Small intestine (tissue), 16 donors: ENCODE measurements at places on chromosomes 7 and 10. TPM values are rescaled to one million over a fixed set of nuclear protein-coding genes. Genes with fewer than 3 reads are reported as not detected.
A peak's percentile ranks its signal among the peaks of the same experiment; 100 is the strongest.

- no peak overlapping the region for H3K4me3 ChIP-seq
- no peaks in the 10 kb centered on the region for H3K27me3 ChIP-seq
- H3K4me1 ChIP-seq: no peaks in the 10 kb centered on the region
- DNase-seq: no peak
Measured at GRCh38 chr10:25600651-25601050, 333.4 kb upstream of the MYO3A start.

Gene CYP2C18
- 69.7 TPM for polyA plus RNA-seq

- H3K4me1 ChIP-seq: no peaks in the 10 kb centered on the region
- no peak overlapping the region for H3K4me3 ChIP-seq
- H3K27me3 ChIP-seq: no peaks in the 10 kb centered on the region
- H3K36me3 ChIP-seq: no peaks in the 10 kb centered on the region
- peak; percentile 7 for DNase-seq
- H3K27ac ChIP-seq: no peak overlapping the region
Measured at GRCh38 chr10:9734218-9734617, 1283.5 kb upstream of the CELF2 start.

- no peaks in the 10 kb centered on the region for H3K4me1 ChIP-seq
- no peak for DNase-seq
- H3K4me3 ChIP-seq: no peak overlapping the region
- no peaks in the 10 kb centered on the region for H3K36me3 ChIP-seq
- no peaks in the 10 kb centered on the region for H3K27me3 ChIP-seq
Measured at GRCh38 chr10:8312079-8312478, 257.6 kb downstream of the GATA3 start.

Gene SLC25A40
- polyA plus RNA-seq: 6.1 TPM

GRCh38 chr10:121036431-121036830, 185.3 kb downstream of the WDR11 start:
- no peak overlapping the region for H3K4me3 ChIP-seq
- H3K27ac ChIP-seq: no peak overlapping the region
- H3K36me3 ChIP-seq: no peaks in the 10 kb centered on the region

DNA sequence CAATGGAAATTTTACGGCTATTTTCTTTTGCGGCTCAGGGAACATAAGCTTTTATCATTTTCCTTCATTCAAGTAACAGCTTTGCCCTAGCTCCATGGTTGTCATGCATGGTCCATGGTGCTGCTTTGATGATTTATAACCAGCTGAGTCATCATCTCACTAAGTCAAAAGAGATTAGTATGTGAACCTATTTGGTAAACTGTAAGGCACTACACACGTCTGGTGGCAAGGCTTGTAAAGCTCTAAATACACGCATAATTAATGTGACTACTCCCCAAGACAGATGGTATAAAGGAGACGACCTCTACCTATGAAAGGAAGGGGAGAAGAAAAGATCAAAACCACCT, 340.2 kb downstream of the KCNMA1 start:
- no peaks in the 10 kb centered on the region for H3K36me3 ChIP-seq
- no peak overlapping the region for H3K4me3 ChIP-seq
- peak; percentile 23 for DNase-seq
- H3K27ac ChIP-seq: no peak overlapping the region
